ENCODE measurements at places on chromosomes 12 and 14.

DNA sequence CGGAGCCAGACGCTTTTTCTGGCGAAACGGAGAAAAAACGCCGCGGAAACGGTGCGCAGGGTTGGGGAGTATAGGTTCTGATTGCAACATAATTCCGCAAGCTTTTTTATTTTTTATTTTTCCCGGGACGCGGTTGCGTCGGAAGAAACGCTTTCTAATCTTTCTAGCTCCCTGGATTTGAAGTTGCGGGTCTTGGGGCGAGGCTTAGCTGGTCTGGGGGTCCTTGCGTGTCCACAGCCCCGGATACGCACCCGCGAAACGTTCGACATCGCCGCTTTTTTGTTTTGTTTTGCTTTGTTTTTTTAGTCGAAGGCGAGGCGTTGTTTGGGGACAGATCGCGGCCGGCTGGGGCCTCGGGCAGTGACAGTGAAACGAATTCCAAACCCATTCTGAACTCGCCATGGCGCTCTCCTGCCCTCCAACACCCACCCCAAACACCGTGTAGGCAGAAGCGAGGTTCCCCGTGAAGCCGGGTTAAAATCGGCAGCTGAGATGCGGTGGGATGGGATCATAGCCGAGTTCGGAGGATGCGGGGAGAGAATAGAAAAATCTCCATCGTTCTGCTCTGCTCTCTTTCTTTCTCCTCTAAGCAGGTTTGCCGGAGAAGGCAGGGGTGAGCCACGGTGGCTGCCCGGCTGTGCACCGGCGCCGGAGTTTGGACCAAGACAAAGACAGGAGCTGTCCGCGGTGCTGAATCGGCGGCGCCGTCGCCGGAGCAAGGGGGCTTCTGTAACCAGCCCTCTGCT, 8.1 kb upstream of the LHX5 start:
- peak; percentile 94 for DNase-seq

- DNase-seq: no peak
Measured at GRCh38 chr14:33754261-33754660, 196.6 kb downstream of the EGLN3 start.

GRCh38 chr14:52060080-52060479, 8.8 kb downstream of the NID2 start:
- DNase-seq: no peak

GRCh38 chr14:26401179-26401968, 196.5 kb downstream of the NOVA1 start:
- no peak for DNase-seq

DNA sequence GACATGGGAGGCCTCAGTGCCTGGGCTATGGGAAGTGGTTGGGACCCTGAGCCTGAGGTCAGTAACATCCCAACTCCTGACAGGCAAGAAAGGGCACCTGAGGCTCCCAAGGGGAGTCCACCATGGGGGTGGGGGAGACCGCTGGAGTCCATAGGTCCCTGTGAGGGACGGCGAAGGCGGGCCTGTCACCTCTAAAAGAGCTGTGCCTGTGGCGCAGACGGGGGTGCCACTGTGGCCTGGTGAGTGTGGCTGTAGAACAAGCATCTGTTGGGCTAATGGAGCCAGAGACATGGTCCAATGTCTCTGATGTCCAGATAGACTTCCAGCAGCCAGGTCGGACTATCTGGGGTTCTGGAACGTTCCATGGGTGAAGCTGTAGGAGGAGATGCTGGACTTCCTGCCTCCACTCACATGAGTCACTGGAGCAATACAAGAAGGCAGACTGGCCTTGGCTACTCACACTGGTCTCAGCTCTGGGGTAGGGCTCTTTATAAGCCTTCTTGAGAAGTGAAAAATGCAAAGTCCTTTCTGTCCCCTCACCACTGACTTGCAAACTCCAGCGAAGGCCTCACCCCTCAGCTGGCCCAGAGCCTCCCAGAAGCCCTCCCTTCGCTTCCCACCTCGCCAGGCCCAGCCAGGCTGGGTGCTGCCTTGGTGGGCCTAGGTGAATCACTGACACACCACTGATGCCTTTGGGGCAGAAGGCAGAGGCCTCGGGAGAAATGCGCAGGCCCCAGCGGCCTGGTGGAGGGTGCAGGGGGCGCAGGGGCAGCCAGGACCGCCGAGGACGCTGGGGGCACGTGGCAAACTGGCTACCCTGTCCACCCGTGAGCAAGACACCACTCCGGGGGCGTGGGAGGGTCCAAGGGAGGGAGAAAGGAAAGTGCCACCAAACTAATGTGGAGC, 1.1 kb upstream of the TRAF3 start:
- no peak for DNase-seq

DNA sequence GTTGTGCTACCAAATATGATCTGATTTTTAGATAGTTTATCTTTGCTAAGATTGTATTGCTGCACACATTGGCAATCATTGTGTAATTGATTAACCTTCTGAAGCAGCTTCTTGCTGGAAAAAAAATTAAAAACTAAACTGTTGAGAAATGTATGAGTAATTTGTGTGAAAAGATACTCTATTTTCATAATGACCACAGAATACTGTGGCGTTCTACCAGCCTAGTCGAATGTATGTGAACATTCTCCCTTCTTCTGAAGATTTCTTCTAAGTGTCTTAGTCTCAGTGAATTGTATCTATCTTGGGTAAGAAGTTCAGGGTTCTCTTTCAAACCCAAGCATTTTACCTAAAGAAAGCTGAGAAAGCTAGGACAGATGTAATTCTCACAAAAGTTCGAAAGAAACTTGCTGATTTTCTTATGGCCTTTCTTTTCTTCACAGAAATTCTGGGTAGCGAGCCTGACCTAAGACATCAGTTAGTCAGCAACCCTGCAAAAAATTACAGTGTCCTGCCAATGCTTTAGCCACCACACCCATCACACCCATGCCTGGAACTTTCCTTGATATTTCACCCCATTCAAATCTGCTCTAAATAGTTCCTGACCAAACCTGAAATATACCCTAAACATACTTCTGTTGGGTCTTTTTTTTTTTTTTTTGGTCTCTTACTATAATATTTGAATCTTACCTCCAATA, 27.1 kb upstream of the C12orf71 start:
- no peak for DNase-seq

Data from neural progenitor cell (in vitro differentiated cells).